ENCODE measurements at places on chromosomes 4 and X.

- DNase-seq, result no peak
Measured at GRCh38 chr4:184328022-184328736, 110.5 kb upstream of the ENPP6 start.

DNA sequence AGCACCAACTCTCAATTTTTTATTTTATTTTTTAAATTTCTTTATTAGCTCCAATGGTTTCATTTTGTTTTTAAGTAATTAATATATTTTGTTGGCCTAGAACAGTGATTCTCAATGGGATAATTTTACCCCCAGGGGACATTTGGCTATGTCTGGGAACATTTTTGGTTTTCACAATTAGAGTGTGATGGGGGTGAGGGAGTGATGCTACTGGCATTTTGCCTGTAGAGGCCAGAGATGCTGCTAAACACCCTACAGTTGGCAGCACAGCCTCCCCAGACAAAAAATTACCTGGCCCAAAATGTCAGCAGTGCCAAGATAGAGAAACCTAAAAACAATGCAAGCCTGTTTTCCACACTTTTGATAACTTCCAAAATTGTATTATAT lies 64.6 kb downstream of the HHIP start:
- DNase-seq, result no peak

- DNase-seq, result no peak
Measured at GRCh38 chr4:184684491-184685189, 35.1 kb downstream of the PRIMPOL start.

- DNase-seq, result no peak
Measured at GRCh38 chrX:66633541-66633940, 5.3 kb downstream of the EDA2R start.

GRCh38 chr4:162791226-162791625 lies 375.5 kb downstream of the NAF1 start:
- no peak for DNase-seq

DNA sequence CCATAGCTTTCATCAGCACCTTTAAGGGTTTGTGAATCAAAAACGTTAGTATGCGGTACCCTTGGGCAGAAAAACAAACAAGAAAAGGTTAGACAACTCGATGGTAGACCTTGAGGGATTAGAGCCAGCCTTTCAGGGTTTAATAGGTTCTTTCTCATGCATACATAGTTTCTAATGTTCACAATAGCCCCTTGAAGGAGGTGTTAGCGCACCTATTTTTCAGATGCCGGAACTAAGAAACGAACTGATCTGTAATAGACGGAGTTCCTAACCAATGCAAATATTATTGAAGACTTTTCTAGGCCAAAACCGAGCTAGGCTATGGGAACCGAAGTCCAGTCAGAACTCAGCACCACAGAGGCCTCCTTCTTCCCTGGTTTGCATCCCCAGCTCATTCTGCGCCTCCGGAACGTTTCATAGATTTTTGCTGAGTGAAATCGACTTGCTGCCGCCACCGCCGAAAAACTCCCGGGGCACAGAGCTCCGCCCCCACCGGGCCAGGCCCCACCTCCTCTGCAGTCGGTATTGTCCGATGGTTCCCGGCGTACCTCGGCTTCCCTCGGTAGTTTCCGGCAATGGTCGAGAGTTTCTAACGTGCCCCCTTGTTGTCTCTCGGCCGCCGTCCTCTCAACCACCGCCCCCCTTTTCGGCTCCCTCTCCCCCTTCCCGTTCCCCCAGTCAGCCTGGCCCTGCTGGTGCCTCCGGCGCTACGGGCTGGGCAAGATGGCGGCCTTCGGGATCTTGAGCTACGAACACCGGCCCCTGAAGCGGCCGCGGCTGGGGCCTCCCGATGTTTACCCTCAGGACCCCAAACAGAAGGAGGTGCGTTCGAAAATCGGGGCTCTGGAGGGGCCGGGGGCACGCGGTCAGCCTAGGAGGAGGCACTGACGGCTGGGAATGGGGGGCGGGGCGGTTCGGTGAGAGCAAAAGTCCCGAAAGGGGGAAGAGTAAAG lies at the start of gene MED12:
Gene MED12 (plus strand): TSS at position 565 of the 953 bp plus-strand sequence. CDS start 159 bp downstream, at position 724.
- DNase-seq, result peak; percentile 44

GRCh38 chrX:104359124-104359523 lies 104.4 kb upstream of the ESX1 start:
- no peak for DNase-seq

- no peak for DNase-seq
Measured at GRCh38 chr4:143186212-143186611, 1.5 kb downstream of the USP38 start.
